HS-5 (cell line): ENCODE measurements at places on chromosomes 3 and 15.

- DNase-seq: no peak
These were observed 32.2 kb upstream of the DPPA4 start for GRCh38 chr3:109369510-109369909.

GRCh38 chr3:18016366-18016765 lies 273.9 kb upstream of the TBC1D5 start:
- DNase-seq: no peak

- no peak for DNase-seq
These were observed 12.2 kb downstream of the CHST13 start for GRCh38 chr3:126536126-126536525.

DNA sequence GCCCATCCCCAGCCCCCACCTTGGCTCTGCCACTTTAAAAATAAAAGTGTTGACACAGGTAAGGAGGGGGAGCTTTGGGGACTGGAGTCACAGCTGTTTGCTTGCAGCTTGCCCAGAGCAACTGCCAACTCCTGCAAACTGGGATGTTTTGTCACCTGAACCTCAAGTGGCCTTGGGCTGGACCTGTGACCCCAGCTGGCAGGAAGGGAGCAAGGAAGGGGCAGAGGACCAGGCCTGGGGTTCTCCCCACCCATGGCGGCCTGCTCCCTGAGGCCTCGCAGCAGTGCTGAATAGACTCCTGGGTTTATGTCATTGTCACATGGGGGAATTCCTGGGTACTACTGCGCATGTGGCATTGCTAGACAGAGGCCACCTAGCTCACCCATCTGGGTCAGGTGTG lies 246.9 kb upstream of the TLE3 start:
- DNase-seq: no peak

DNA sequence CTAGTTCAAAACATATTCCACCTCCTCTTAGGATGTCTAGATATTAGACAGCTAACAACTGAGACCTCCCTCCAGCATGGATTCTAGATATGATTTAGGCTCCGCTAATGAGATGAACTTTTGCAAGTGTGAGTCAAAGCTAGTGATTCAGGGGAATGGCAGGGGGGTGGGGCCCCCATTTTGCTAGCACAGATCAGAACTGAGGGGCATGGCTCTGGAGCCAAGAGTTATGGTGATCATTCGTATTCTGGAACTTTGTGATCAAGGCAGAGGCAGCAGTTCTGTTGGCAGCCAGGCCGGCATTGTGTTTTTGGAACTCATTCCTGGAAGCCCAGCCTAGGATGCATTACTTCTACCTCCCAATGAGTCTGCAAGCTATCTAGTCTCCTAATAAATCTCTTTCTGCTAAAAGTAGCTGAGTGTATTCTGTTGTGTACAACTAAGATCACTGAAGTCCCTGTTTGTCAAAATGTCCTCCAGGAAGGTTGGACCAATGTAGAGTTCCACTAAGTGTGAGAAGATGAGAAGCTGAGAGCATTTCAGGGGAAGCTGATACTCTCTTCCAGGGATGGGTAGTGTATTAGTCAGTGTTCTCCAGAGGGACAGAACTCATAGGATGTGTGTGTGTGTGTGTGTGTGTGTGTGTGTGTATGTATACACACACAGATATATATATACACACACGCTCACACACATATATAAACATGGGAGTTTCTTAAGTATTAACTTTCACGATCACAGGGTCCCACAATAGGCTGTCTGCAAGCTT lies 312.7 kb downstream of the TLE3 start:
- no peak for DNase-seq

- DNase-seq: no peak
These were observed 260.4 kb downstream of the RPLP1 start for GRCh38 chr15:69712991-69713390.

- no peak for DNase-seq
These were observed 247.5 kb upstream of the LYSMD4 start for GRCh38 chr15:99980752-99981151.

DNA sequence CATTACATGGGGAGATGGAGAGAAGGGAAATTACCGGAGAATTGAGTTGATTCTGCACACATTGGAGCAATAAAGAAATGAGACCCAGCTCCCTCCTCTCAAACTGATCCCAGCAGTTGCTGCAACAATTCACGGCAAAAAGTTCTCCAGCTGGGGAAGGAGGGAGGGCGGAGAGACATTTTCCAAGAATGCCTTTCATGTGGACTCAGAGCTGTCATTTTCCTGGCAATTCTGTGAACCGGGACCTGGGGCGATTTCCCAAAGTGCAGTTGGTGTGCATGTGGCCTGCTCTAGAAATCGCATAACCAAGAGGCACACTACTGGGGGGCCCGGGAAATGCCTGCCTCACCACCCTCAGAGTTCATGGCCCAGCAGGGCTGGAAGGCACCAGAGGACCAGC lies 48.7 kb upstream of the IREB2 start:
- no peak for DNase-seq

- DNase-seq: no peak
These were observed 235.3 kb downstream of the CDIN1 start for GRCh38 chr15:36814708-36815107.

DNA sequence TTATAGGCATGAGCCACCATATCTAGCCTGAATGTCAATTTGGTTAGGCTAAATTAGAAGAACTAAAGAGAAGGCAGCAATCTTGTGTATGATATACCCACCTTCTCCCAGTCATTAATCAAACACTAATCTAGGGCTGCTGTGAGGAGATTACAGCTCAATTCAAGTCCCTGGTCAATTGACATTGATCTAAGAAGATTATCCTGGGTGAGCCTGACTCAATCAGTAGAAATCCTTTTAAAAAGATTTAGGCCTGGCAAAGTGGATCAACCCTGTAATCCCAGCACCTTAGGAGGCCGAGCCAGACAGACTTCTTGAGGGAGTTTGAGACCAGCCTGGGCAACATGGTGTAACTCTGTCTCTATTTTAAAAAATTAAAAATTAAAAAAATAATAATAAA lies 2.5 kb upstream of the DNAH12 start:
- DNase-seq: no peak

- DNase-seq: no peak
These were observed 46.8 kb downstream of the DMXL2 start for GRCh38 chr15:51575775-51576174.

- DNase-seq: peak; percentile 46
These were observed 14.8 kb downstream of the GPR87 start for GRCh38 chr3:151301787-151302186.

- DNase-seq: no peak
These were observed 429.0 kb upstream of the ATP11B start for GRCh38 chr3:182364323-182364722.

- no peak for DNase-seq
These were observed 53.4 kb downstream of the GSK3B start for GRCh38 chr3:120040813-120041377.

DNA sequence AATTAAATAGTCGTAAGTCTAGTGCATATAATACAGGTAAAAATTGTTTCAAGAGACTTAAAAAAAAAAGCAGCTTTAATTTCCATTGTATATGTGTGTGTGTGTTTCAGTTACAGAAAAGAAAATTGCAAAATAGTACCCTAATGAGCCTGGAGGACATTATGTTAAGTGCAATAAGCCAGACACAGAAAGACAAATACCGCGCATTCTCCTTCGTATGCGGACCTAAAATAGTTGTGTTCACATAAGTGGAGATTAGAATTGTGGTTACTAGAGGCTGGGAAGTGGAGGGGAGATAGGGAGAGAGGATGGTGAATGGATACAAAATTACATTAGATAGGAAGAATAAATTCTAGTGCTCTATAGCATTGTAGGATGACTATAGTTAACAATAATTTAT lies 3.6 kb downstream of the MESD start:
- no peak for DNase-seq
